Stimulated activated CD4-positive, alpha-beta T cell treated with anti-CD3 and anti-CD28 coated beads, Interleukin-15, amount 100 ng/mL, for 1 hour (primary cell): ENCODE measurements at places on chromosomes 1 and 21.

GRCh38 chr21:43632373-43632905 is 26.8 kb downstream of the HSF2BP start:
- no peak for DNase-seq

- no peak for DNase-seq
These were observed 89.9 kb downstream of the TIAM1 start for GRCh38 chr21:31254131-31254530.

GRCh38 chr1:6414443-6414844 is 5.3 kb downstream of the HES2 start:
- DNase-seq: no peak

DNA sequence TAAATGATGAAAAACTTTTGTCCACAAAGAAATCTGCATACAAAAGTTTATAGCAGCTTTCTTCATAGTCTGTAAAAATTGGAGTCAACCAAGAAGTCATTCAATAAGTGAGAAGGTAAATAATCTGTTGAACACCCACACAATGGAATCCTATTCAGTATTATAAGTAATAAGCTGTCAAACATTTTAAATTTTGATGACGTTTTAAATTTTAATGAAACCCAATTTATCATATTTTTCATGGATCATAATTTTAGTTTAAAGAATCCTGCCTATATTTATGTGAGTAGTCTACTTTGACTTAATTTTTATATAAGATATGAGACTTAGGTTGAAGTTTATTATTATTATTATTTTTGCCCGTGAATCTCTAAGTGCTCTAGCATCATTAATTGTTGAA is 20.0 kb downstream of the OR10J1 start:
- no peak for DNase-seq

- DNase-seq: no peak
These were observed 43.7 kb upstream of the RIPK4 start for GRCh38 chr21:41810597-41810932.

GRCh38 chr1:153210206-153210605 is 7.0 kb downstream of the LELP1 start:
- DNase-seq: no peak

DNA sequence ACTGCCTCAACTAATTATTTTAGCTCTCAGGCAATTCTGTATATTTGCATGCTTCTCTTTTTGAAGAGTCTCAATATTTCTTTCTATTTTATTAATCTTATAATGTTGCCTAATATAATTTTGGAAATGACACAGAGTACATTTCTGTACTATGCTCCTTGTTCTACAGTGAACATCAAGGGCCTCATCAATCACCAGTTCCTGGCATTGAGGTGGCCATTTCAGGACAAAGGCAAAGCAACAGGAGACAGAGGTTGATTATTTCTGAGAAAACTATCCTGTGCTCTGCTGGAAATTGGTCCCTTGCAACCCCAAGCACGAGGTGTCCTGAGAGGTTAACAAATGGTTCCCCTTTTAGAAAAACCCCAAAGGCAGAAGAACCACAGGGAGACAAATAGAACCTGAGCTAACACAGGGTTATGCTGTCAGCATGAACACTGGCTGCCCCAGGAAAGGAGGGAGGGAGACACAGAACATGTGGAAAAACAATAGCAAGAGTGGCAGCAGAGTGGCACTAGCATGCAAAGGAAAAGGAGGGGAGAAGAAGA is 63.9 kb upstream of the VAV3 start:
- no peak for DNase-seq

GRCh38 chr1:11134898-11135266 is 35.2 kb upstream of the EXOSC10 start:
- no peak for DNase-seq

DNA sequence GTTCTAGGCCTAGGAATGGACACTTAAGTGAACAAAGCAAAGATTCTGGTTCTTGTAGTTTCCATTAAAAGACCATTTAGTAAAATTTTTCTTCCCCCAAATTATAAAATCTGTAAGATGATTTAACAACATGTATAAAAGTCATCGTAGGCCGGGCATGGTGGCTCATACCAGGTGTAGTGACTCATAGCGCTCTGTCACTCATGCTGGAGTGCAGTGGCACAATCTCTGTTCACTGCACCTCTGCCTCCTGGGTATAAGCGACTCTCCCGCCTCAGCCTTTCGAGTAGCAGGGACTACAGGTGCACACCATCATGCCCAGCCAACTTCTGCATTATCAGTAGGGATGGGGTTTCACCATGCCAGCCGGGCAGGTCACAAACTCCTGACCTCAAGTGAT is 9.1 kb downstream of the ASPM start:
- no peak for DNase-seq

DNA sequence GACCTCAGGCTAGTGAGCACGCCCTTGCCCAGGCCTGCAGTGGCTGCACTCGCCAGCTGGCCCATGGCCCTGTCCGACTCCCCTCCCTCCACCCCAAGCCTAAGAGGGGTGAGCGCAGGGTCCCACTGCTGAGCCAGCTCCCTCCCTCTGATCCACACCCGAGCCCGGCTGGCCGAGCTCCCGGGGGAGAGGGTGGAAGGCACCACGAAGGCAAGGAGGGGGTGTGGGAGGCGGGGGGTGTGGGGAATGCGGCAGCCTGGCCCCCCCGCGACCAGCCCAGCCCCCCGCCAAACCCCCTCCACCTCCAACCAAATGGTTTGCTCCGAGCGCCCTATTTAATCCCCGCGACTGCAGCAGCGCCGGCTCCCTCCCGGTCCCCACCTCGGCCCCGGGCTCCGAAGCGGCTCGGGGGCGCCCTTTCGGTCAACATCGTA is at the start of gene CADM3:
CADM3 (plus strand) TSS at position 362 of the 434 bp plus-strand sequence. CDS start 151 bp downstream, outside the sequence.
- DNase-seq: no peak

DNA sequence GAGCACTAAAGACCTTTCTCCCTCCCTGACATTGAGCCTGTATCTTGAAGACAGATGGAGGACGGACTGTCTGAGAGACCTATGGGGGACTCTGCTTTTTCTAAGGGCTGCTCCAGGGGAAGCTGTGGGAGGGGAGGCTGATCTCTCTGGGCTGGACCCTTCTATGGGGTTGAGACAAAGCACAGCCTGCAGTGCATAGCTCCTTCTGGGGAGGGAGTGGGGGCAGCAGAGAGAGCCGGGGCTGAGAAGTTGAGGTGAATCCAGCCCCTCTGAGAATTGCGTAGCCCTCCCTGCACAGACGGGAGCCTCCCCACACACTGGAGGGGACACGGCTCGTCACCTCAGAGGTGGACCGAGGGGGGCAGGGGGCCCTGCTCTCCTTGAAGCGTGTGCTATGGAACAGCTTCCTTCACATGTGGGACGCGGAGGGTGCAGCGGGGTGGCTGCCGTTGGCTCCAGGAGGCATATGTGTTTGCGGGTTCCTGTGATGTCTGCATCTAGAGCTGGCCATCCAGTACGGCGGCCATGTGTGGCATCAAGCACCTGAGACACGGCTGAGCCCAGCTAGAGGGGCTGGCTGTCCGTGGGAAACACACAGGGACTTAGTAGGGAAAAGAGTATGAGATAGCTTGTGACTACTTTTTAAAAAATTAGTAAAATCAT is 299.1 kb downstream of the CAMTA1 start:
- no peak for DNase-seq

DNA sequence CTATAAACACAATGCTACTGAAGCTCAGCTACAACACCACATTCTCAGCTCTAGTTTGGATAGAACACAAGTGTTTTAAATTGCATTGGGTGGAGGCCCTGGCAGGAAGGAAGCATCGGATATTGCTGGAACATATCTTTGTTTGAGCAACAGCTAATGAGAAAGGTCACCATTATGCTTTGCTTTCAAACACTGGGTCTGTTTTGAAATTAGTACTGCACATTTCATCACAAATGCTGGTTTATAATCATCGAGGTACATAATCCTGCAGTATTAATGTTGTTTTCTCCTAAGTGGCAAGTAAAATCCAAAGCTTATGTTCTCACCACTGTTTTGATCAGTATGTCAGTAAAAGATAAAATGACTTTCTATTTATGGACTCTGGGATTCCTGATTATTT is 61.5 kb upstream of the ARHGAP29 start:
- DNase-seq: no peak

DNA sequence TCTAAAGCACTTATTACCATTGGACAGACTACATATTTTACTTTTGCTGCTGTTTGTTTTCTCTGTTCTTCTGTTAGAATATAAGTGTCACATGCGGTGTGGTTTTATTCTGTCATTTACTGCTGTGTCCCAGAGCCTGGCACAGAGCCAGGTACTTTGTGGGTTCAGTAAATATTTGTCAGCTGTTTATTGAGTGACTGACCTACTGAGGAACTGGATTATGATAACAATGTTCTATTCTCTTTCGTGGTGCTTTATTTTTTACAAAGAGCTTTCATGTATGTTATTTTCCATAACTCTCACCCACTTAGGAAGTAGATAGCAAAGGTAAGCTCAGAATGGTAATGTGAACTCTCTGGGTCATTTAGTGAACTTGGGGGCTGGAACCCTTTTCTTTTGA is 118.8 kb downstream of the RWDD3 start:
- no peak for DNase-seq

DNA sequence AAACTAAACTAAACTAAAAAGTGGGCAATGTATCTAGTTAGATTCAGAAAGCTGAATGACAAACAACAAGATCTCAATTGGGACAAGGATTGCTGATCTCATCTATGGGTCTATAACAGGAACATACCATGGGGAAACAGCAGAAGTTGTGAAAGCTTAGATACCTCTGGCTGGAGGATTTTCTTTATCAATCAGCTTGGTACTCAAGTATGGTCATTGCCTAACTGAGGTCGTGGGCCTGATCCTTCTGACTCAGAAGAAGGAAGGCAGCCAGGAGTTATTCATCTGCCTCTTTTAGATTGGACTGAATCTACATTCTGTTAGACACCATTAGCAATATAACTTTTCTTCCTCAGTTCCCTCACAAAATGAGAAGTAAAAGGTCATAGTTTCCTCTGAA is 39.7 kb downstream of the DNTTIP2 start:
- DNase-seq: no peak

GRCh38 chr1:6294080-6294889 is 33.4 kb upstream of the GPR153 start:
- no peak for DNase-seq

GRCh38 chr1:242239398-242239797 is 240.5 kb upstream of the MAP1LC3C start:
- DNase-seq: no peak

- no peak for DNase-seq
These were observed 42.8 kb downstream of the CLDN14 start for GRCh38 chr21:36436829-36437744.

DNA sequence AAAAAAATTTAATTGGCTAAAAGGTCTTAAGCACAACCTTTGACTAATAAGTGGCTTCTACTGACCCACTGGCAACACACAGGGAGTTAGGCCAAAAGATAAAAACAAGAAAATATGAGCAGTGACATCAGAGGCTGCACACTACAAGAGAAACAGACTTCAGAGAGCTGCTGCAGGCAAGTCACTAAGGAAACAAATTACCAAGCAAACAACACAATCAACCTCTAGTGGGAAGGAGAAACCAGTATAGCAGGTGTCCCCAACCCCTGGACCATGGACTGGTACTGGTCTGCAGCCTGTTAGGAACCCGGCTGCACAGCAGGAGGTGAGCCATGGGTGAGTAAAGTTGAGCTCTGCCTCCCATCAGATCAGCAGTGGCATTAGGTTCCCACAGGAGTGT is 20.8 kb upstream of the ENSA start:
- no peak for DNase-seq

DNA sequence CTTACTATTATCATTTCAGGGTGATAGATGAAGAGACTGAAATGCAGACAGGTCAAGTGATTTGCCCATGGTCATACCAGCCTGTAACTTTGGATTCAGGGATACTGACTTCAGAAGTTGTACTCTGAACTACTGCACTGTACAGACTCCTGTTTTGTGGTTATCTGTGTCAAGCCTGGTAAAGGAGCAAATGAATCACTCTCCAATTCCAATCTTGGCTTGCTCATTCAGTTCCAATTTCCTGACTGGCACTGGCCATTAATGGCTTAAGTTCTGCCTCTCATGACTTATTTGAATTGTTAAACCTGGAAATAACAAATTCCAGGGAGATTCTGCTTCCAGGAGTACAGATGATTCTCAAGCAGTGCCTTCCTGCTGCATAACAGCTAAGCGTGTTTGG is 45.4 kb upstream of the PLD5 start:
- no peak for DNase-seq

DNA sequence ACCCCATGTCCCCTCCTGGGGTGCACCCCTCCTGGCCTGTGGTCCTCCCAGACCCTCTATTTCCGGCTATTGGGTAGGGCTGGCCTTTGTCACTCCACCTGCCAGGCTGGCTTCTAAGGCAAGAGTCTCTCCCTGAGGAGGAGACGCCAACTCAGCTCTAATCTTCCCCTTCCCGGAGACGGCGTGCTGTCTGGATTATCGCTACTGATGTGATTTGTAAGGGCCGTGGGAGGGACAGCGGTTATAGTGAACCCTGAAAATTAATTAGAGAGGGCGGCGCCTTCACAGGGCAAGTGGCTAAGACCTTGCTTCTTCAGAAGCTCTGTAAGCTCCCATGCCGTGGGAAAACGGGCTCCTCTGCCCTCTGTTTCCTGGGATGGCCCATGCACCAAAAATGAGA is 207.0 kb upstream of the VAMP3 start:
- DNase-seq: no peak

GRCh38 chr21:15060543-15061175 is 4.1 kb downstream of the NRIP1 start:
- DNase-seq: no peak

DNA sequence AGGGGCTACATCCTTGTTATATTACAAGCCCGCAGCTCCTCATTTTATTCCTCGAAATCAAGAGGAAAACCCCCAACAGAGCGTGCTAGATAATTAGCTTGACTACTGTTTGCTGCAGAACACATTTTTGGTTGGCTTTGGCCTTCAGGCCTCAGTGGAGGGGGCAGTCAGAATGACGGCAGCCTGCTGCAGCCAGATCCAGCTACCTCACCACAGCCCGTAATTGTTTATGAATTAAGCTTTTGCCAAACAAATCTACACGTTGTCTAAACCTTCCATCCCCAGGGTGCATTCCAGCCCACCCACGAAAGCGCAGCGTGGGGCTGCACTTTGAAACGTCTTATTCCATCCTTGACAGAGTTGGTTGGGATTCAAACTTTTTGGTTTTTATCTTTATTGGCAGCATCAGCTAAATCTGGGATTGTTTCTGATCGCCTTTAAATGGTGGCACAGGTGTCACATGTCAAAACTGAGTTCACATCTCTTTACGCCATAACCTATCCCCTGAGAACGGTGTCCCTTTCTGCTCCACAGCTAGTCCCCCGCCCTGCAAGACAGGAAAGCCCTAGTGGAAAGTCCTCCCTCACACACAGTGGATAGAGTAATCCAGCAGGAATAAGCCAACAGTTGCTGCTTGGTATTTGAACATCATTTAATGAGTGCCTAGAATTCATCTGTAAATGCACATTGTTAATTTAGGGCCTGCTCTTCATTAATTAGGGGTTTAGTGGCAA is 195.5 kb downstream of the LMO4 start:
- DNase-seq: no peak

GRCh38 chr21:42679319-42680057 is 26.1 kb downstream of the PDE9A start:
- no peak for DNase-seq

DNA sequence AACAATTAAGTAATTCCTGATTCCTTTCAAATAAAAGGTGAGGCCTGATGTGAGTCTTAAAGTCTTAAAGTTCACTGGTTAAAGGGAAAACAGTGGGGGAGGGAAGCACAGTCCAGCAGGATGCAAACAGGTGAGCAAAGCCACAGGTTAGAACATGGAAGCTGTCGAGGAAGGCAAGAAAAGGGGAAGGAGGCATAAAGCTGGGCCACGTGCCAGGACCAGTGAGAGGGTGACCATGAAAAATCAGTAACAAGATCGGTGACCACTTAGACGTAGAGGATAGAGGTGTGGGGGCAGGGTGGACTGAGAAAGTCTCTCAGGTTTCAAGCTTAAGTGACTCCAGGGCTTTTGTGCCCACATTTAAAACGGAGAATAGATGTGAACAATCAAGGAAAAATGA is 231.3 kb downstream of the SETD4 start:
- DNase-seq: no peak
